ENCODE measurements at places on chromosomes 11 and 22. TPM values are rescaled to one million over a fixed set of nuclear protein-coding genes. Genes with fewer than 3 reads are reported as not detected.

The FXYD6 gene
- 26.2 TPM for polyA plus RNA-seq

The ARCN1 gene
- 83.3 TPM for polyA plus RNA-seq

The TREH gene
- 0.36 TPM for polyA plus RNA-seq

The OR2AG1 gene
- polyA plus RNA-seq: 0.16 TPM

The SYT9 gene
- polyA plus RNA-seq: 0.70 TPM

The RBM14 gene
- 39.7 TPM for polyA plus RNA-seq

The F2 gene
- polyA plus RNA-seq: 0.31 TPM

The DDTL gene
- polyA plus RNA-seq: 3.3 TPM
